ENCODE measurements at places on chromosomes 5 and 9.

GRCh38 chr9:127451858-127452656, 747 bp downstream of the LRSAM1 start:
- DNase-seq: peak; percentile 74

- DNase-seq: no peak
These were observed 38.4 kb downstream of the PLAC8L1 start for GRCh38 chr5:146066968-146067367.

DNA sequence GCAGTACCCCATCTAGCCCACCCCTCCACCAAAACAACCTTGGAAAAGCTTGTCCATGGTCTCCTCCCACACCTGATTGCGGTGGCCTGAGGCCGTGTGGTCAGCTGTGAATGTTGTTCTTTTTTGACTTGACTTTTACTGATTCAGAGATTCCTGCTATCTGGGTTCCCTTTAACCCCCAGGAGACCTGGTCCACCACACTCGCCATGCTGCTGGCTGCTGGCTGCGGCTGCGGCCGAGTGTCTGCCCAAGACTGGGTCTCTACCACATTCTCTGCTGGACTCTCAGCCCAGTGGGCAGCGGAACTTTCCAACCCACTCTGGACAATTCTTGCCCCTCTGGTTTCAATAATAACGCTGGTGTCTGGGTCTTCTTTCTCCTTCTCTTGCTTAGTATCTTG, 28.4 kb downstream of the FGF1 start:
- no peak for DNase-seq

- peak; percentile 25 for DNase-seq
These were observed 137.7 kb downstream of the PRELID2 start for GRCh38 chr5:145697251-145697990.

DNA sequence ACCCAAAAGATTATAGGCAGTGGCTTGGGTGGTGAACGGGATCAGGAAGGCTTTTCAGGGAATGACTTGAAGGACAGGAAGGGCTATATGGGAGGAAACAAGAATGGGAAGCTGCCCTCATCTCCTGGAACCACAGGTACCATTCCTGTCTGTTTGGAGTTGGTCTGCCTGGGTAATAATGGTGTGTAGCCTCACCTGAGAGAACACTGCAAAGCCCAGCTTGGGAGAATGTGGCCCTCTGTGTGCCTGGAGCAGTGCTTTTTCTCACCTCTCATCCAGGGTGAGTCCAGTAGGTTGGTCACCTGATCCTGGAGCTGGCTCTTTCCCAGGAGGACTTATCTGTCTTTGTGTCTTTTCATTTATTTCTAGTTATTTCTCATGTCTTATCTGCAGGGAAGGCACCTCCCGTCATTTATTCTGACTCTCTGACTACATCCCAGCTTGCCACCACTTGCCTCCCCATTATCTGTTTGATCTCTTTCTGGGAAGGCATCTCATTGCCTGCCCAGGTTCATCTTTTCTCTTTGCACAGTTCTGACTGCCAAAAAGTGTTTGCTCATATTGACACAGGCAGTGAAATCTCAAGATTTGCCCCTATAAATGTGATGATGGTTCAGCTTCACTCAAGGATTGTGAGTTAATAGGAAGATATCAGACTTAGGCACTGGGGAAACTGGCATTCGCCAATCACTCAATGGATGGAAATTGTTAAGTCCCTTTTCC, 22.5 kb upstream of the OR2S2 start:
- DNase-seq: no peak
